ENCODE measurements at places on chromosomes 2 and 18.
A peak's percentile ranks its signal among the peaks of the same experiment; 100 is the strongest.

DNA sequence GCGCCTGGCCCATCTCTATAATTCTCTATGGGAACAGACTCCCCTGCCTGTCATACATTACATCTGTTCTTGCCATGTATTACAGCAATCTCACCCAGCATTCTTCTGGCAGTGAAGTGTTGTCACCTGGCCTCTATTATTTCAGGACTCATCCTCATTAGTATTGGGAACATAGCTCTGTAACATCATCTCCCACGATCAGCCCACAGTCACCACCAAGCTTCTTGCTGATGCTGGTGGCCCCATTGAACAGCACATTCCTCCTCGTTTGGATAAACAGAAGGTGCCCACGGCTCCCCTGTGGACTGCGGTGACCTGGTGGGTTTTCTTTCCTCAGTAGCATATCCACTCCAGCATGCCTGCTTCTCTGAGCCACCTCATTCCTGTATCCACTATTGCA lies 21.5 kb downstream of the CHCHD5 start:
- DNase-seq = no peak

DNA sequence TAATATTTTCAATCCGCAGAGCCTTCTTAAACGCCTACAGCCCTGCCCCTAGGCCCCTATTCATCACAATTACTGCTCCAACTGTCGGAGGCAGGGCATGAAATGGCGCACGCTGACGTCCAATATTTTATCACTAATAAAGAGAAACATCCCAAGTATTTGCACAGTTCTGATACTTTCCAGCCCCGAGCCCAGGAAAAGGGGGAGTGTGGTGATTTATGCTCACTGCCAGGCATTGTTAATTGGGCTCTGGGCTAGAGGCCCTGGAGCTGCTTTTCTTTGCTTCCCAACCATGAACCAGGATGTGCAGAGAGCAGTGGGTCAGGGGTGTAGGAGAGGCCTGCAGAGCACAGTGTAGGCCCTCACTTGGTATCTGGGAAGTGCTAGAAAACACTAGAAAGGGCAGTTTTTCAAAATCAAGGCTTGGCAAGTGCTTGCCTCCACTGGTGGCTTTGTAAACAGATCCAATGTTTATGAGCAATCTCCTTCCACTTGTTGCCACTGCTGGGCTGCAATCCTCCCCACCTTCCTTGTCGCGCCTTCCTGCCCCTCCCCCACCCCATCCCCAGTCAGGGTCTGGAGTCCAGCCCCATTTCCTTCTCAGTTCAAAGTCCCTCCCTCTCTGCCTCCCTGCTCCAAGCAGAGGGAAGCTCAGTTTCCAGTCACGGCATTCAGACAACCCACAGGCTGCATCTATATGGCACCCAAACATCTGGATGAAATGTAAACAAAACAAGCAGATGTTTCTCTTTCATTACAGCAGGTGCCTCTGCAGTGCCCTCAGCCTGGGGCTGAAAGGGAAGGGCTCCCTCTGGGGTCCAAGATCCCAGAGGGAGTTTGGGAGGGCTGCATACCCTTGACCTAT lies 83.9 kb upstream of the PKDCC start:
- DNase-seq = no peak

GRCh38 chr2:6372317-6372901 lies 493.3 kb downstream of the CMPK2 start:
- no peak for DNase-seq

- no peak for DNase-seq
Observed at GRCh38 chr2:162261032-162261945, 18.0 kb upstream of the FAP start.

DNA sequence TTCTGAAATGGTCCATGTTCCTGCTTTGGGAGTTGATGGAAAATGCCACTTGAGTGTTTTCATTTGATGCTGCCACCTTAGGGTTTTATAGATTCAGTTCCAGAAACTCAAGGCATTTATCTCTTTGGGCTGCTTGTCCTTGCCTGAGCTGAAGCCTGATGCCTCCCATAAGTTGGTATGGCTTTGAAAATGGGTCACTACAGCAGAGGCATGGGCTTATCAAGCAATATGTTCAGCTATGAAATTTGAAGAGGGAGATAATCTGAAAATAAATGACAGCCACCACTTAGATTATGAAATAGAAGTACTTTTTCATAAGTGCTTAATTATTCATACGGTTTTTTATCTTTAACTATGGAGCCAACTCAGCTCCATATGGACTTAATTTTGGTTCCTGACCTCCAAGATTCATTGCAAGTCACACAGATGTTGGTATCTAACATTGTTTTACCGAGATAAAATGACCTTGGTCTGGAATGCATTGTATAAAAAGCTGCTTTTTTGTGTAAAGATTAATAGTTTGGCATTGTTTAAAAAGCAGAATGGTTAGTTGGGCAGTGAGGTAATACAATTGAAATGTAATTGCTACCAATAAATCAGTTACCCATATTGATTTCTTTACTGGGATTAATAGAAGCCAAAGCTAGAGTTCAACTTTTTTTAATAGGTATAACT lies 4.5 kb downstream of the SLC14A1 start:
- no peak for DNase-seq

- DNase-seq = no peak
Observed at GRCh38 chr2:152584301-152584700, 133.0 kb downstream of the PRPF40A start.

DNA sequence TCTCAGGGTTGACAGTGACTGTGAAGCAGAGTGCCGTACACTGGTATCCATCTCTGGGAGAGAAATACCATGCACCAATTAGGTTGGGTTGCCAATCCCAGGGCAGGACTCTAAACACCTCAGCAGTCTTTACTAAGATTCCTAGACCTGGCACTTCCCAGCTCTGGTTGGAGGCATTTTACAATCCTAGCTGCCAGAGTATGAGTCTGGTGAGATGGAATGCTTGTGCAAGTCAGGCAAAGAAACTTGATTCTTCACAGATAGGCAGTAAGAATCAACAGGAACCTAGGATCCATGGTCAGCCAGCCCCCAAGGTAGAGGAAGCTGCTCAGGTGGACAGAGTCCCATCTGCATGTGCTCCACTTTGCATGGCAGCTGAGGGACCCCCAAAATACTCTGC lies 6.0 kb upstream of the UGT1A5 start:
- DNase-seq = no peak

GRCh38 chr2:172283476-172283875 lies 143.9 kb upstream of the ITGA6 start:
- no peak for DNase-seq

DNA sequence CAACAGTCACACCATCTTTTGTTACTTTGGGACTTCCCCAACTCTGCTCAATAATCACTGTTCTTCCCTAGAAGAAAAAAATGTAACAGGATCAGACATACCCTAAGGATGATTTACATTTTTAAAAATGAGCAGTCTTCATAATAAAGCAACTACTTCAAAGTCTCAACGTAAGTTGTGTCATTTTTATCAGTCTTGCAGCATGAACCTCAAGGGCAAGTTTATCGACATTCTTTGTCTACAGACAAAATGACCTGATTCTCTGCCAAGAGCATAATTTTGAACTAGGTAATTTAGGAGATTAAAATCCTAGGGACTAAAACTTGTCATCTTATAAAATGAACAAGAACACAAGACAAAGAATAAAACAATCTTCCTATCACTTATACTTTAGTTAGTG lies 2.3 kb downstream of the HSPD1 start:
- no peak for DNase-seq

DNA sequence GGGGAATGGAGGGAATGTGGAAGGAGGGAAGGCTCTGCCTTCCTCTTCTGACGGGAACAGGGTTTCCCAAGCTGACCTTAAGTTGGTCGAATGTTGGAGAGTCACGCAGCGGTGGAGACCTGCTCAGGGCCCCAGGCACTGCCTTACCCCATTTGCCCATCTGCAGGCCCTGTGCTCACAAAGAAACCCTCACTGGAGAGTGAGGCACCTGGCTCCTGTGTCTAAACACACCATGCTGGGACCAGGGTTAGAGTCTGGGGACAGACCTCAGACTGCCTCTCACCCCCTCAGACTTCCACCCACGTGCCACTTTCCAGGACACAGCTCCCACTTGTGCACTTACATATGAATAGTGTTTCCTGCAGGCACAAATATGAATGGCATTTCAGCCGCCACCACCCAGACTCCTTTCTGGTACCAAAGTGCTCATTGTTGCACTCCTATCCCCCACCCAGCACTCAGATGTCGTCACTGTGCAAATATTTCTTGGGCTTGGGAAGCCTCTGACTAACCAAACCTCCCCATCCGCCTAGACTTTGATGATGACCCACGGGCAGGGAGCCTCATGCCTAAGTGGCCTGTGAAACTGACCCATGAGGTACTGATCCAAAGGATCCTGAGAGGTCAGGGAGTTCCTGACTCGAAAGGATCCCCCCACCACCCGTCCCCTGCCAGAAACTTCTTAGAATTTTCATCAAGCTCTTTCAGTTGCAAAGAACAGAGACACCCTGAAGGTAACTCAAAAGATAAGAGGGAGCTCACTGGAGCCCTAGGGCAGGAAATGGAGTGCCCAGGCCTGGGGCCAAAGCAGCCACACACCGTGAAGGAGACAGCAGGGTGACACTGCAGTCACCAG lies 78.3 kb downstream of the STPG4 start:
- no peak for DNase-seq

GRCh38 chr2:237345411-237345810 lies 68.6 kb downstream of the COL6A3 start:
- no peak for DNase-seq

- DNase-seq = peak; percentile 7
Observed at GRCh38 chr2:233153146-233153798, 93.1 kb downstream of the INPP5D start.

- no peak for DNase-seq
Observed at GRCh38 chr2:29841386-29842004, 79.9 kb downstream of the ALK start.

GRCh38 chr2:175414882-175415487 lies 233.5 kb upstream of the ATP5MC3 start:
- peak; percentile 11 for DNase-seq

- no peak for DNase-seq
Observed at GRCh38 chr2:123453046-123453700, 571.9 kb upstream of the CNTNAP5 start.

Data from dermis microvascular lymphatic vessel endothelial cell (primary cell).